ENCODE measurements at places on chromosomes 5 and 9.

- no peak for DNase-seq
Observed at GRCh38 chr9:6575324-6576034, 70.0 kb downstream of the GLDC start.

- no peak for DNase-seq
Observed at GRCh38 chr9:115292584-115293279, 174.8 kb upstream of the TNC start.

DNA sequence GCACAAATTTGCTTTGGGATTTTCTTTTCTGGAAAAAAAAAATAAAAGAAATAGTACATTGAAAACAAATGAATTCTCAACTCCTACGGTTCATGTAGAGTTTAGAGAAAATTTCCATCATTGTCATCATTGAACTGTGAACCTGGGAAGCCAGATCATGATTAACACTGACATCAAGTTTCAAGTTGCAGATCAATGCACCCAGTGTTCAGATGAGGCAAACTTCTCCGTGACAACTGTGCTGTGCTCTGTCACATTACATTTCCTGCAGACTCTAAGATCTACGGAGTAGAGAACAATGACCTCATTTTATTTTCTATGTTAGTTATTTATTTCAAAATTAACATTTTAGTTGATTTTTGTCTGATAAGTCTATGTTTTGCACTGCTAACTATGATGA lies 99.7 kb downstream of the MAP1B start:
- DNase-seq = no peak

DNA sequence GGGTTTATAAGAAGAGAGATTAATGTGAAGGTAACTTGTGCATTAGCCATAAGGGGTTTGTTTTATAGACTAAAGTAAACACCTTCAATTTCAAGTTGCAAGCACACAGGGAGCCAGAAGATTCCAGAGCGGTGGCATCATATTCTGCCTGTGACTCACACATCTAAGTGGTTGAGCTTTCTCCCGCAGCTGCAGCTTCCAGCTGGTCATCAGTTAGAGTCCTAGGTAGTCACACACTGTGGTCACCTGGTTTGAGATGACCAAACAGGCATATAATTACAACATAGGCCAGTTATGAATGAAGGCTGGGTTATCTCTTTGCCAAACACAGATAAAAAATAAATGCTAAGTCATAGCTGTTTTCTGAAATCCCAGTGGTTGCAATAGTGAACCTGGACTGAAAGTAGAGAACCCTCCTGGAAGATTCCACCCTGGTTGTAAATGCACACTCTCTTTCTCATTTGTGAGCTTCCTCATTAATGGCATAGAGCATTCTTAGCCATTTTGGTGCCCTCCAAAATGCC lies 171.3 kb downstream of the GDNF start:
- DNase-seq = peak; percentile 77

DNA sequence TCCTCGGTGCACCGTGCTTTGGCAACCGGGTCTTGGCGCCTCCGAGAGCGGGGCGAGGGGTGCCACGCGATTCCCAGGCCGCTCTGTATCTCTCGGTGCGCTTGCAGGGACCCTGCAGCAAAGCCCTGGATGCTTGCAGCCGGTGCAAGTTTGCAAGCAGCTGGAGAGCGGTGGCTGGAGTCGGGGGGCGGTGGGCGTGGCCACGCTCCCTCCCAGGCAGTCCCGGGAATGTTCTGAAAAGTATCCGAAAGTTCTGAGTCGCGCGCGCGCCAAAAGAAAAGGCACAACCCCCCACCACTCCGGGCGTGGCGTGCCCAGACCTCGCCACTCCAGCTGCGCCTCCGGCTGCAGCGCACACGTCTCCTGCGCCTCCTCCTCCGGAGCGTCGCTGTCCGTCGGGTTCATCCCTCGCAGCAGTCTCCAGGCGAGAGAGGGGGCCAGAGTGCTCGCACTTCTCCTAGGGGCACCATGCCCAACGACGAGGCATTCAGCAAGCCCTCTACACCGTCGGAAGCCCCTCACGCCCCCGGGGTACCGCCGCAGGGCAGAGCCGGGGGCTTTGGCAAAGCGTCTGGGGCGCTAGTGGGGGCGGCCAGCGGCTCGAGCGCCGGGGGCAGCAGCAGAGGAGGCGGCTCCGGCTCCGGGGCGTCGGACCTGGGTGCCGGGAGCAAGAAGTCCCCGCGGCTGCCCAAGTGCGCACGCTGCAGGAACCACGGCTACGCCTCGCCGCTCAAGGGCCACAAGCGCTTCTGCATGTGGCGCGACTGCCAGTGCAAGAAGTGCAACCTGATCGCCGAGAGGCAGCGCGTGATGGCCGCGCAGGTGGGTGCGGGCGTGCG lies at the start of gene DMRT1:
DMRT1 (plus strand) TSS at position 327 of the 839 bp plus-strand sequence; CDS start at position 469, 142 bp downstream.
- DNase-seq = no peak
